Pancreas (tissue), 10 donors: ENCODE measurements at places on chromosomes 13 and 19. TPM values are rescaled to one million over a fixed set of nuclear protein-coding genes. Genes with fewer than 3 reads are reported as not detected.

The SIAH3 gene
- total RNA-seq = not detected

The UPF3A gene
- total RNA-seq = 29.4 TPM

The HRC gene
- total RNA-seq = 0.79 TPM

DNA sequence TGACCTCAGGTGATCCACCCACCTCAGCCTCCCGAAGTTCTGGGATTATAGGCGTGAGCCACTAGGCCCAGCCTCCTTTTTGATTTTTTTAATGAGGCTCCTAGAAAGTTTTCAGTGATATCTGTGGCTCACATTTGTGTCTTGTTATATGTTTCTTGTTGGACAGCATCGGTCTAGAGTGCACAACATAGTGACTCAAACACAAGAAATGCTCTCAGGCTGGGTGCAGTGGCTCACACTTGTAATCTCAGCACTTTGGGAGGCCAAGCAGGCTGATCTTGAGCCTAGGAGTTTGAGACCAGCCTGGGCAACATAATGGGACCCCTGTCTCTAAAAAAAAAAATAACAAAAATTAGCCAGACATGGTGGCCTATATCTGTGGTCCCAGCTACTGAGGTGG is 8.2 kb downstream of the PHF11 start:
- DNase-seq = no peak

- DNase-seq = peak; percentile 83
Measured at GRCh38 chr19:18419195-18419698, at the start of gene SSBP4. Gene SSBP4, plus strand, starts transcription at chr19:18419398. Its CDS starts 251 bp downstream, at chr19:18419649.

DNA sequence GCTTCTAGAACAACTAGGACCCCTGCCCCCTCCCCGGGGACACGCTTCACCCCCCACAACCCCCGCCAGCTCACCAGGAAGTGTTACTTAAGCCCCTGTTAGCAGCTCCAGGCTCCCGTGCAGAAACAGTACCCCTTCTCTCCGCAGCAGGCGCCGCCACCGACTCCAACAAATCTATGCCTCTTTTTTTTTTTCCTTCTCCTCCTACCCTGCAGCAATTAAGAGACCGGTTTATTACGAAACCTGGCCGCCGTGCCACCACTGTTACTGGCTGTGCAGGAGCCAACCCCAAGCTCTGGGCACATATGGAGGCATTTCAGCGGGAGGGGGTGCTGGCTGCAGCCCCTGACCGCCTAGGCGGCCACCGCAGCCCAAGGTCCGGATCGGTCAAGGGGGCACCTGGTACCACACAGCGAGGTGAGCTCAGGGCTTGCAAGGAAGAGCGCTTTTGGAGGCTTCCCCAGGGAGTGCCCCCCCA is 2.4 kb downstream of the GADD45B start:
- DNase-seq = peak; percentile 73

GRCh38 chr19:41577833-41578232 is 1.9 kb downstream of the CEACAM21 start:
- no peak for DNase-seq

GRCh38 chr19:14056741-14057356 is 5.0 kb downstream of the PALM3 start:
- DNase-seq = no peak

GRCh38 chr13:76019421-76020044 is 383.4 kb downstream of the LMO7 start:
- no peak for DNase-seq

DNA sequence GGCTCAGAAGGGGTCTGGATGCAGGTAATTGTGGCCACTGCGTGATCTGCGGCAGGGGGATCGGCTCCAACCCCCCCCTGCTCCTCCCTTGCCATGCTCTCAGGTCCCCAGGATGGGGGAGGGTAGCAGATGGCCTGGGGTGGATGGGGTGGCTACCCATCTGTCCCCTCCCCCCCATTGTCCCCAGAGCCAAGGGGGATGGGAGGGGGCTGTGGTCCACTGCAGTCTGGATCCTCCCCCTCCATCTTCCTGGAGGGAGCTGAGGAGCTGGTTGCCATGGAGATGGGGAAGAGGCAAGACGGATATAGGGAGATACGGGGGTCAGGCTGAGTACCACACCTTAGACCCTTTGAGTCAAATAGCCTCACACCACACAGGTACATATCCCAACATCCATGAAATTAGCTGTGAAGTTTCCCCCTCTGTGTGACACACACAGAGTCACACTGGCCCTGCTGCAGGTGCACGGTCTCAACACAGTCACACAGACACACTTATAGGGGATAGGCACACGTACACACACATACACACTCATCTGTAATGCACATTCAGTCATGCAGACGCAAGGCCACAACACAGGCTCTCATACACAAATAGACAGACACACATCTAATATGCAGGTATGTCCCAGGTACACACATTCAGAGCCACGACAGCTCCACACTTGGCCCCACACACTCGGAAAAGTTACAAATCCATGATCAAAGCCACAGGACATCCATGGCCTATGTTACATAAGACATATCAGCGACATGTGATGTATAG is 1.8 kb upstream of the NOVA2 start:
- no peak for DNase-seq

DNA sequence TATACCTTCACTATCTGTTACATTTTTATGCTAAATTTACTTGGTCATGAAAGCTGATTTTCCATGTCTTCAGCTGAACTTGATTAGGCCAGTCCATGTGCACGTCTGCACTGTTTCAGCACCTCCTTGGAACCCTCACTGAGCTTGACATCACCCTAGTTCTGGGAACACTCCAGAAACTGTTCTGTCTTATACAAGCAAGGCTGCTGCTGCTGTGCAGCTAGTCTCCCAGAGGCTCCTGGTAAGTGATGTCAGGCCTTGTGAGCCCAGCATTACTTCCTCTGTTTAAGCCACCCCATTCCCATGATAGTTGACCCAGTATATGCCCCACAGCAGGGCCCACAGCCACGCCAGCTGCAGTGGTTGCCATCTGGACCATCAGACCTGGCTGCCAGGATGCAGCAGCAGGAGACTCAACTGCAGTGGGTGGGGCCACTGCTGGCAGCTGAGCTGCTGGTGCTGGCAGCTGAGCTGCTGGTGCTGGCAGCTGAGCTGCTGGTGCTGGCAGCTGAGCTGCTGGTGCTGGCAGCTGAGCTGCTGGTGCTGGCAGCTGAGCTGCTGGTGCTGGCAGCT is 90.5 kb upstream of the AKAP11 start:
- no peak for DNase-seq

DNA sequence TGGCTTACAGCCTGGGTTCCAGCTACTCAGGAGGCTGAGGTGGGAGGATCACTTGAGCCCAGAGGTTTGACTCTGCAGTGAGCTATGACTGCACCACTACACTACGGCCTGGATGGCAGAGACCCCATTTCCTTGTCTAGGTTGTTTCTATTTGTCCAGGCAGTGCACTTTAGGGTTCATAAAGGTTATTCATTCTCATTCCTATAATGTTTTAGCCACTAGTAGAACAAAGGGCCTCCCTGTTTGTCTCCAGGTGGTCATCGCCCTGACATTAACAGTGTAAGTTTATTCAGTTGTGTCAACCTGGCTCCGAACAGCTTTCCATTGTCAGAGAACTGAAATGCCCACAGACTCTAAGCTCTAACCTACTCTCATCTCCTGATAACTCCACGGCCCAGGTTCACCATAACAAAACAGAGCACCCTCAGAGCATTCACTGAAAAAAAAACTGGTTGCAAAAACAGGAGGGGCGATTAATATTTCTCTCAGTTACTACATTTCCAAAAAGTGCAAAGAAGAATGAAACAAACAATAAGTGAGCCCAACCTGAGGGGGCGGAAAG is 37.1 kb downstream of the SMAD9 start:
- DNase-seq = no peak

GRCh38 chr13:79361299-79361698 is 44.8 kb downstream of the RBM26 start:
- no peak for DNase-seq
